ENCODE measurements at places on chromosomes 3 and 15.

DNA sequence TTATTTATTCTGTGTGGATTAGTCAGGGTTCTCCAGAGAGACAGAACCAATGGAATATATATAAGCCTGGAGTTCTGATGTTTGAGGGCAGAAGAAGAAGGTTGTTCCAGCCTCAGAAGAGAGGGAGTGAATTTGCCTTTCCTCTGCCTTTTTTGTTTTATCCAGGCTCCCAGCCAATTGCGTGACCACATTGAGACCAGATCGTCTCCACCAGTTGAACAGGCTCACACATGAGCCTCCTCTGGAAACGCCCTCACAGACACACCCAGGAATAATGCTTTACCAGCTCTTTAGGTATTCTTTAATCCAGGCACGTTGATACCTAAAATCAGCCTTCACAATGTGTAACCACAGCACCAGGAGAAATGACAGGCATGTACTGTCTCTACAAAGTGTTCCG, 923.1 kb downstream of the TBL1XR1 start:
- no peak for DNase-seq

DNA sequence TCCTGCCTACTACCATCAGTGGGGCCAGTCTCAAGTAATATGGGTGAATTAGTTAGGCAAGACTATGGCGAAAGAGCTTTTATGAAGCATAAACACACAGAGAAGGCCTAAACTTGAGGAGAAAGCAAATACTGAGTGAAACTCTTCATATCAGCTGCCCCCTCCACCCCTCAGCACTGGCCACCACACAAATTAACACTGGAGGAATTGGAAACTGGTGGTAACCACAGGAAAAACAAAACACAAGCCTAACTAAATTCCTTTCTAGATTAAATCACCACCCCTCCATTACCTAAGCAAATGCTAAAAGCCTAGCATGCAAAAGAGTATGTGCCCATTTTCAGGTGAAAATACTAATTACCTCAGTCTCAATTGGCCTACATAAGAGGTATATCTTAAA, 774.7 kb upstream of the NECTIN3 start:
- no peak for DNase-seq

DNA sequence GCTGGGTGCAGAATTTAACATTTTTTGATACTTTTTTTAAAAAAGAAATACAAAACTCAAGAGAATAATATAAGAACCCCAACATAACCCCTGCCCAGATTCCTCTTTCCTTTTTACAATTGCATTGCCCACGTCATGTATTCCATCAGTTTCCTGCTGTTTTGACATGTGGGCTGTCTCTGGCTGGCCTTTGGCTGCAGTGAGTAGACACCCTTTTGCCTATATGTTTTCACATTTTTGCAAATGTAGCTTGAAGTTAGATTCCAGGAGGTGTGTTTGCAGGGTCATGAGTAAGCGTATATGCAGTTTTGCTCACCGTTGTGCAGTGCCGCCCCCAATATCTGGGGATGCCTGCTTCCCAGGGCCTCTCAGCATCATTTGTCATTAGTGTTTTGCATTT, 28.0 kb upstream of the ATP10A start:
- DNase-seq, result no peak

- no peak for DNase-seq
These were observed 340.9 kb upstream of the TPRG1 start for GRCh38 chr3:188830893-188831292.

GRCh38 chr3:147396712-147397046, 9.7 kb downstream of the ZIC4 start:
- no peak for DNase-seq

DNA sequence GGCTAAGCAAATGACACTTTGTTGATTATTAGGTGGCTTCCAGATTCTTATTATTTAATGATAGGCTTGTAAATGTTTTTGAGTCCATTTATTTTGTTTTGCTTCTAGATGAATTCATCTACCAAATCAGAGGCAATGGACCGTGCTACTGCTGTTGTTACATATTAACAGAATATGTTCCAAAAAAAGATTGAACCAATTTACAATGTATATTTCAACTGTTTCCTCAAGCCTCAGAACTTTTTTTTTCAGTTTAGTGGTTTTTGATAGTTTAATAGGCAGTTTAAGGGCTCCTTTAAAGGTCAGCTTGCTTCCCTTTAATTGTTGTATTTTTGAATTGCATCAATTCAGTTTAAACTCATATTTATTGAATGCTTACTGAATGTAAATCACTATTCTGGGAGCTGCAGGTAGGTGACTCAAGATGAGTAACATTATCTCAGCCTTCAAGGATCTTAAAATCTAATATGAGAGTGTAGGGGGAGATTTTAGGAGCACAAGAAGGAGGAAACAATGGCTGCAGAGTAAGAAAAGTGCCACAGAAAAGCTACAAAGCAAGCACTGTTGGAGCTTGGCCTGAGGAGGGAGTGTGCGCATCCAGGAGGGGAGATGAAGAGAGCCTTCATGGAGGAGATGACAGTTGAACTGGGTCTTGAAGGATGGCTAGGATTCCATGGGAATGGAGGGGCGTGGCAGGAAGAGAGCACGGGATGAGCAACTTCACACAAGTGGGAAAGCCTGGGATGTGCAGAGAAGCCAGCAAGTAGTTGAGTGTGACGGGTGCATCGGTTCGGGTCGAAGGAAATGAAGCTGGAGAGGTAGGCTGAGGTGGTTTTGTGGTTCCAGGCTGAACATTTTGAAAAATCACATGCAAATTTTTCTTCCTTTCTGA, 14.7 kb downstream of the MAP2K1 start:
- DNase-seq, result no peak

DNA sequence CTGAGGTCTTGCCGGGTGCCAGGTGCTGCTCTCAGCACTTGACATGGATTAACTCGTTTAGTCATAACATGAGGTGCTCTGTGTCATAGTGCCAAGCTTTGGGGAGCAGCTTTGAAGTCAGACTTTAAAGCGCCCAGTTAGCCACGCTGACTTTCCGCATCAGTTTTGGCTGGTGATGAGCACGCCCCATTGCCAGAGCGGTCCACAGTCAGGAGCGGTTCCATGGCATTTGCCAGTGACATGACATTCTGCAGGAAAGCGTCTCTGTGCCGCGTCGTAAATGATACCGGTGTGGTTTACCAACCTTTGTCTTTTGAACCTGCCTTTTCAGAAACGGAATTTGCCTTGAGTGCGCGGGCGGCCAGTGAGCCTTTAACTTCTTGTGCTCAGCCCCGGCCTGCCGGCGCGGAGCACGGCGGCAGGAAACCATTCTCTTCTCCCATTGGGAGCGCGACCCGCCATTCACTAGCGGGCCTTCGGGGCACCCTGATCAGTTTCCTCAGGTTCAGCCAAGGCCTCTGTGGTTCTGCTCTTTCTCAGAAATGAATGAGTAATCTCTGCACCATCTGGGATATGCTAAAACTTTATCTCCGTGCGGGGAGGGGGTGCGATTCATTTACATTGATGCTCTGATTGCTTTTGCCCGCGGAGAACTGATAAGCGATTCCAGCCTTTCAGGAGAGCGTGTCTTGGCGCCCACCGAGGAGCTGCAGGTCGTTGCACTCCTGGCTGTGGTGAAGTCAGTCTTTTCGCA, 1.7 kb upstream of the SLC2A2 start:
- no peak for DNase-seq

- no peak for DNase-seq
These were observed 46.6 kb upstream of the RASGRP1 start for GRCh38 chr15:38611228-38611627.

DNA sequence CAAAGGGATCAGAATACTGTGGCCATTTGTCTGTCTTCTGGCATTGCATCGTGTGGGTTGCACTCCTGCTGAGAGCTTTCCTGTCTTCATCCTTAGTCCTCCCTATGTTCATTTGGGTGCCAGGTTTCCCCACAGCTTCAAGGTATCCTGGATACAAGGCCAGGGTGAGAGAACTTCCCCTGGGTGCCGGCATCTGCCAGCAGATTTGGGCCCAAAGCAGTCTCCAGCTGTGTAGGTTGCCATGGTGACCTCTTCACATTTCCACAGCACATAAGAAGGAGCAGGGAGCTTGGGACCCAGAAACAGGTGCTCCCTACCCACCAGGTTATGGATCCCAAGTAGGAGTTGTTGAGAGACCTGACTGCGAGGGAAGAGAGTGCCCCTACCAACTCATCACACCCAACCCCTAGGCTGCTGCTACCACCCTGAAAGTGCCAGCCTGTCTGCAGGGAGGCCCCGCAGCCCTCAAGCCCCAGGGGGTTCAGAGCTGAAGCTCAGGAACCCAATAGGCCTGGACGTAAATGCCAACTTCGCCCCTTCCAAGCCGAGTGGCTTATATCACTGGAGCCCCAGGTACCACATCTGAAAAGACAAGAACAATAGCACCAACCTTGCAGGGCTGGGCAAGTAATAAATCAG, 19.9 kb downstream of the TTC21A start:
- no peak for DNase-seq

Measured in cortex of kidney (tissue), 1 donor.